Left lung (tissue), 14 donors: ENCODE measurements at places on chromosomes 3 and 15. TPM values are rescaled to one million over a fixed set of nuclear protein-coding genes. Genes with fewer than 3 reads are reported as not detected.

GRCh38 chr3:66656609-66657008 lies 155.8 kb upstream of the LRIG1 start:
- H3K4me3 ChIP-seq: no peak overlapping the region
- H3K4me1 ChIP-seq: no peaks in the 10 kb centered on the region
- no peak overlapping the region for H3K27ac ChIP-seq
- no peaks in the 10 kb centered on the region for H3K36me3 ChIP-seq
- DNase-seq: no peak

- H3K4me3 ChIP-seq: peak overlapping the region; percentile 76
- H3K27me3 ChIP-seq: no peaks in the 10 kb centered on the region
- peaks cover 12% of the 10 kb centered on the region for H3K4me1 ChIP-seq
- no peaks in the 10 kb centered on the region for H3K36me3 ChIP-seq
- DNase-seq: peak; percentile 53
Measured at GRCh38 chr3:126984391-126985131, 1.6 kb downstream of the PLXNA1 start.

DNA sequence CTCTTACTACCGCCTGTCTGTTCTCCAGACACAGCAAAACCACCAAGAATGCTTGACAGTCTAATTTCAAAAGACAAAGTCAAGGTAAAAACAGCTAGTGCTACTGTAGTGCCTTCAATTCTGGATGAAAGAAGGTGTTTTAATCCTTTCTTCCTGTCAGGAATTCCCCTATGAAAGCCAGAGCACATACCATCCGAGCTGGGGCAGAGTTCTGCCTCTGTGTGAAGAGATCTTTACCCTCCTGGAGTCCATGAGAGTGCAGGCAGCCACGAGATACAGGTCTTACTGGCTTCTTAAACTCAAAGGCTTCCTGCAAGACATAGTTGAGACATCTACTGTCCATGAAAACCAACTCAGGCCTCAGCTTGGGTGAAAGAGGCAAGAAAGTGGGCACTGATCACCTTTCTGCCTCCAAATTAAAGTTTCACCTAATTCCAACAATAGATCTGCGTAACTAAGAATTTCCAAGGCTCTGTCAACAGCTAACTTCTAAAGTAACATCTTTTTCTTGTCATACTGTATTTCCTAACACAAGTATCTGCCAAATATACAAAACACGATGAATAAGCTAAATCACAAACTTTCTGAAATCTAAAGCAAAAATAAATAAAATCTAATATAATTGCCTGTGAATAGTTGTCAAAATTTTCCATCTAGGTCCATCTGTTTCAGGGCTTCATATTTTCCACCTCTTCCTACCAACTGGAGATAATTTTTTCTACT lies 7.5 kb downstream of the CDC25A start:
- H3K4me3 ChIP-seq: no peak overlapping the region
- H3K36me3 ChIP-seq: no peaks in the 10 kb centered on the region
- DNase-seq: no peak
- H3K4me1 ChIP-seq: peaks cover 5% of the 10 kb centered on the region

DNA sequence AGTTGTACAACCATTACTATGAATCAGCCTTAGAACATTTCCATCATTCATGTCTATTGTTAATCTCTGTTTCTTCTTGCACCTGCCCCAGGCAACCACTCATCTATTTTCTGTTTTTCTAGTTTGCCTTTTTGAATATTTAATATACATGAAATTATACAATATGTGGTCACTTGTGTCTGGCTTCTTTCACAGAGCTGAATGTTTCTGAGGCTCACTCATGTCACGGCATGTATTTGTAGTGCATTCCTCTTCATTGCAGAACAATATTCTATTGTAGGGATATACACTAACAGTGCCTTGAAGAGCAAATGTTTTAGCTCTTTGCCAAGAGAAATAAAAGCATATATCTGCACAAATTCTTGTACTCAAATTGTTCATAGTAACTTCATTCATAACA lies 32.9 kb downstream of the CERS3 start:
- DNase-seq: no peak
- H3K36me3 ChIP-seq: no peaks in the 10 kb centered on the region
- no peaks in the 10 kb centered on the region for H3K27me3 ChIP-seq

GRCh38 chr3:187986514-187986934 lies 167.4 kb upstream of the LPP start:
- H3K36me3 ChIP-seq: no peaks in the 10 kb centered on the region
- H3K4me3 ChIP-seq: no peak overlapping the region
- no peak overlapping the region for H3K27ac ChIP-seq
- H3K4me1 ChIP-seq: no peaks in the 10 kb centered on the region

GRCh38 chr3:72577190-72577589 lies 271.1 kb downstream of the SHQ1 start:
- no peak overlapping the region for H3K27ac ChIP-seq
- H3K27me3 ChIP-seq: no peaks in the 10 kb centered on the region
- H3K4me3 ChIP-seq: no peak overlapping the region
- no peak for DNase-seq

Gene TRH
- total RNA-seq: not detected

GRCh38 chr3:32374788-32375595 lies 16.7 kb upstream of the CMTM7 start:
- no peaks in the 10 kb centered on the region for H3K27me3 ChIP-seq
- no peak overlapping the region for H3K4me3 ChIP-seq
- H3K27ac ChIP-seq: no peak overlapping the region
- no peaks in the 10 kb centered on the region for H3K36me3 ChIP-seq
- DNase-seq: peak; percentile 61
- H3K4me1 ChIP-seq: no peaks in the 10 kb centered on the region

DNA sequence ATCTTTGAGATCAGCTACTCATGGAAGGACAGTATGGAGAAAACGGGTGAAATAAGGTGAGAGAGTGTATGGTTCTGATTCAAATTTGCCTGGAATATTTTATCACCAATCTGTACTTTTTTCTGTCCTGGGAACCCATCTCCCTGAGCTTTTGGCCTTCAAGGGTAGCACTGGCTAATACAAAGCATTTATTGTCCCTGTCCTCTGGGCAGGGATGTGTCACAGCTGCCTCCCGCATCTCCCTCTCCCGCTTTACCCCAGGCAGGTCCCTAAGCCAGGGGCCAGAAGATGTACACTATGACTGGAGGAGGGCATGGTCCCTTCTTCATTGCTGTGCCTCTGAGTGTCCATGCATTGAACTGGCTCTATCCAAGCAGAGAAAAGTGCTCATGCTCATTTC lies 201.7 kb upstream of the CHRNA7 start:
- no peaks in the 10 kb centered on the region for H3K27me3 ChIP-seq
- H3K4me3 ChIP-seq: no peak overlapping the region
- DNase-seq: no peak
- H3K4me1 ChIP-seq: no peaks in the 10 kb centered on the region
- H3K27ac ChIP-seq: no peak overlapping the region

Gene SMAD6
- 84.9 TPM for total RNA-seq

- no peak overlapping the region for H3K27ac ChIP-seq
- peaks cover 28% of the 10 kb centered on the region for H3K4me1 ChIP-seq
- DNase-seq: no peak
- no peak overlapping the region for H3K4me3 ChIP-seq
Measured at GRCh38 chr3:127720161-127720823, 47.5 kb downstream of the ABTB1 start.

Gene ZNF860
- 2.3 TPM for total RNA-seq
